Iris pigment epithelial cell (primary cell): ENCODE measurements at places on chromosomes 2 and 18.

- DNase-seq = peak; percentile 64
Observed at GRCh38 chr2:215830304-215830703, 183.0 kb downstream of the MREG start.

DNA sequence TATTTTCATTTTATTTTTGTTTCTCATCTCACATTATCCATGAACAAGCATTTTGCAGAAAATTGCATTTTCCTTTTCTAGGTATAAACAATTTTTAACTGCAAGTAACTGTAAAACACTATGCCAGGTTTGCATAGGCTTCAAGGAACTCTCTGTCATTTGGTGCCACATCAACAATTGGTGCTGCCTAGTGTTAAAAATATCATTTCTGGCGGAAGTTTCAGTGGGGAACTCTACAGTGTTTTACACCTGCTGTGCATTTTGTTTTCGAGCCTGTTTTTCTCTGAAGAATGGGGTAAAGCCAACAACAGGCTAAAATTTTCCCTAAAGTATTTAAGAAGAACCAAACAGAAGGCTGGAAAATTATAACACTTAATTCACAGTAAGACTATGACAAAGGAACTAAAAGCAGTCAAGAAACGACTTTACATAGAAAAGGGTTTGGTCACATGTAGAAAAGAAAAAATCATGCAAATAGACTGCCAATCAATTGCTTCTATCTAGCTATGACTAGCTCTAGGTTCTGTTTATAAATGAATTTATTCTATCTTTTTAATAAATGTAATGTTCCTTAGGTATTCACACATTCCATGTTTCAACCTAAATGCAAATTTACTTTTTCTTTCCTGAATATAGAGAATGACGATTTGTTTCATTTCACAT lies 21.4 kb upstream of the FRZB start:
- DNase-seq = no peak

DNA sequence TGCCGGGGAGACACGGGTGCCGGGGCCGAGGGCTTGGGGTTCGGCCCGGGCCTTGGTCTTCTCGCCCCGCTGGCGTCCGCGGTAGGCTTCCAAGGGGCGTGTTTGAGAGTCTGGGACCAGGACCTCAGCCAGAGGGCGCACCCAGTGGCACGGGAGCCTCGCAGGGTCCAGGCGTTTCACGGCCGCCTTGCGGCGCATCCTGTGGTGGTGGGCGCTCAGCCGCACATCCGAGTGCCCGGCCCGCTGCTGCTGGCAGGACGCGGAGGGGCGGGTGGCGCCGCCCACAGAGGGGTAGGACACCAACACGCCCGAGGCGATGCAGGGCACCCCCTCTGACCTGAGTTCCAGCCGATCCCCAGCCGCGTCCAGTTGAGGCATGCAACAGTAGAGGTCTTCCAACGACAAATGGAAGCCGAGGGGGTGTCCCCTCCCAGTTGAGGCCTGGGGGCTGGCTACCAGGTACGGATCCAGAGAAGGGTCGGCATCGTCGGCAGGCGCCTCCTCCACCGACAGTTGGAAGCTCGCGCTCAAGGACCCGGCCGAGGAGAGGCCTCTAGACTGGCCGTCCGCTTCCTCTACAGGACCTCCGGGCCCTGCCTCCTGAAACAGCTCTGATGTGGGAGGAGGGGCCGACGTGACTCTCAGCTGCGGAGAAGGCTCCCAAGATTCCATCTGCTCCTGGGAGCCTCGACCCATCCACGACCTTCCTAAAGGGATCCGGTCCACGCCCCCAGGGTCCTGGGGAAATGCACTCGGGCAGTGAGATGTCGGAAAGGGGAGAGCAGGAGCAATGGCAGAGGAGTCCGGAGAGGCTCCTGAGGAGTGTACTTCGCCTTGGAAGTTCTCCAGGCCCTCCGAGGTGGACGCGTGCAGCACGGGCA lies 6.3 kb downstream of the C2orf81 start:
- DNase-seq = peak; percentile 42

GRCh38 chr18:63257453-63257852 lies 62.1 kb downstream of the BCL2 start:
- DNase-seq = no peak

DNA sequence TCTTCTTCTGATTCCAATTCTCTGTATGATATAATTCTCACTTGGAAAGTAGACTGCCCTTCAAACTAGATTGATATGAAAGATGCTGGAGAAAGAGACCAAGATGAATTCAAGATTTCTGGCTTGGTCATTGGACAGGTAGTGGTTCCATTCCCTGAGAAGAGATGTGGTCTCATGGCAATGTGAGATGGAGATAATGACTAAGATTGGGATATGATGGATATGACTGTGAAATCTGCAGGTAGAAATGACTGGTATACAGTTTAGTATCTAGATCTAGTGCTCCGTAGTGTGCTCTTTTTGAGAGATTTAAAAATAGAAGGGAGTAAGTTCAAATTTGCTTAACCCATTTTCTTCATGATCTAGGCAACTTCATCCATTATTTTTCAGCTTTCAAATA lies 425.4 kb upstream of the TRIB2 start:
- DNase-seq = no peak

- no peak for DNase-seq
Observed at GRCh38 chr2:60936757-60937156, 55.4 kb downstream of the REL start.

DNA sequence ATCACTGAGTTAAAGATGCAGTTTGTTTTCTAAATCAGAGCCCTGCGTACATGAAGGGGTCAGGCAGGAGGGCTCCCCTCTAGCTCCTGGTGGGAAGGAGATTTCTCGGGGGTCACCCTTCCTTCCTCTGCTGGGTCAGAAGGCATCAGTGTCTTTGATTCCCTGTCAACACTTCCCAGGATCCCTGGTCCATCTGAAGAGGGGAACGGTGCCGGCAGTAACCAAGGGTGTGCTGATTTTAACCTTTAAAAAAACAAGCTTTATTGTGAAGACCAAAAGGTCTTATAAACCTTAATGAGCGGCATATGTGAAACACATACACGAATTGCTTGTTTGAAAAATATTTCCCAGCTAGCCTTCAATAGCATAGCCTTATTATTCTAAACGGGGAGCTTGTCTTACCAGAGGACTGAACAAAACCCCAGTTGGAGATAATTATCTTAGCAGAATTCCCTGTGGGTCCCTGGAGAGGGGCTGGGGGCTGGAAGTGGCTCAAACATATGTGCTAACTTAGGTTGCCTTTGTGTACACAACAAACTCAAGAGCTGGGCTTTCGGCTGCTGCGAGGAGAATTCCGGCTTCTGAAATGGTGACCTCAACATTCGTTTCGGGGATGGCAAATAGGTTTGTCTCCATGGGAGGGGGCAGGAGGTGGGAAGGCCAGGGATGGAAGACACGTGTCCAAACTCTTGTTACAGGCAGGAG lies 114.9 kb upstream of the MYCN start:
- DNase-seq = no peak

DNA sequence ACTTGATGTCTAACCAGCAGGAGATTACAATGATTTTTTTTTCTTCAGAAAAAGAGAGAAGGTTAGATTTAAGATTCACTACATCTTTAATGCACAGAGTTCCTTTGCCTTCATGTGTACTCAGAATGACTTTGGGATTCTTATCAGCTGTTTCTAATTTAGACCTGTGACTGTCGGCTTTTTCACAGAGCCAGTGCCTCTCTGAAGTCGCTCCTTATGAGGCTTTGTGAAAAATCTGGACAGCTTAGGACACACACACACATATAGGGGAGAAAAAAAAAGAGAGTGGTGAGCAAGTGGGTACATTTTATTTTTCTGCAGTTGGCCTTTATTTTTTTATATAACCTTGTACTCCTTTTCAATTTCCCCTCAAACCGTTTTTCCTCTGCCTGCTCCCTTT lies 893.1 kb upstream of the CELF4 start:
- no peak for DNase-seq

- no peak for DNase-seq
Observed at GRCh38 chr2:116935097-116935814, 879.2 kb upstream of the DDX18 start.

GRCh38 chr2:157438863-157439823 lies 4.7 kb downstream of the CYTIP start:
- DNase-seq = no peak

DNA sequence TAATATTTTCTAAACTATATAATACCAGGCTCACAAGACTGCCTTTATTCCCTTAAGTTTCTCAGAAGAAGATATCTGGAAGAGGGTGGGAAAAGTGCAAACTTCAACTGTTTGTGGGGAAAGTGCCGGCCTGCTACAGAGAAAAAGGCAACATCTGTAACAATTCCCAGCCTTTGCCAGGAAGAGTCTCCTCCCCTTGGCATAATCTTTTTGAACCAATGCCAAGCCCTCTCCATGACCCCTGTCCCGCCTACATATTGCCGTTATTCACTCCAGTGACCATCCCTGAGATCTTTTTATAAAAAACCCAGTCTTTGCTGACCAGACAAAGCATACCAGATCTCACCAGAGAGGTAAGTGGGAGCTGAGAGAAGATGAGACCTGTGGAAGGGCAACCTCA lies at the start of gene REG3G:
REG3G (plus strand) TSS at position 282 of the 400 bp plus-strand sequence. CDS start 392 bp downstream, outside the sequence.
- no peak for DNase-seq
